Esophagus squamous epithelium (tissue), 5 donors: ENCODE measurements at places on chromosomes 16 and 17.

GRCh38 chr17:17551361-17551760, 40.1 kb downstream of the PEMT start:
- DNase-seq, result no peak

- DNase-seq, result no peak
These were observed 2.4 kb upstream of the ITGAL start for GRCh38 chr16:30470170-30470512.

GRCh38 chr17:73875346-73875745, 231.1 kb upstream of the SDK2 start:
- DNase-seq, result no peak

DNA sequence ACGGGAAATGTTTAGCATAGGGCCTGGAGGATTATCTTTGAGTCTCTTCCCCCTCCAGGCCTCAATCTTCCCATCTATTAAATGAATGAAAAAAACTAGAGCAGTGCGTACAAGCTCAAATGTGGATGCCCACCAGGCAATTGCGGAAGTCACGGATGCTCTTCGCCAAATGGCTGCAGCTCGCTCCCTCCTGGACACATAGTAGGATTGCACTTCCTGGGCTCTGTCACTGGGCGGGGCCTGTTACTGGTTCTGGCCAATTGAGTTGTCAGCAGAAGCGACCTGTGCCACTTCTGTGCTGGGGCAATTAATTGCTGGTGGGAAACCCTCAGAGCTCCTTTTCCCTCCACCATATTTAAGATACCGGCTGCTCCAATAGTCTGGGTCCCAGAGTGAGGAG, 168.2 kb upstream of the IRX6 start:
- DNase-seq, result no peak

DNA sequence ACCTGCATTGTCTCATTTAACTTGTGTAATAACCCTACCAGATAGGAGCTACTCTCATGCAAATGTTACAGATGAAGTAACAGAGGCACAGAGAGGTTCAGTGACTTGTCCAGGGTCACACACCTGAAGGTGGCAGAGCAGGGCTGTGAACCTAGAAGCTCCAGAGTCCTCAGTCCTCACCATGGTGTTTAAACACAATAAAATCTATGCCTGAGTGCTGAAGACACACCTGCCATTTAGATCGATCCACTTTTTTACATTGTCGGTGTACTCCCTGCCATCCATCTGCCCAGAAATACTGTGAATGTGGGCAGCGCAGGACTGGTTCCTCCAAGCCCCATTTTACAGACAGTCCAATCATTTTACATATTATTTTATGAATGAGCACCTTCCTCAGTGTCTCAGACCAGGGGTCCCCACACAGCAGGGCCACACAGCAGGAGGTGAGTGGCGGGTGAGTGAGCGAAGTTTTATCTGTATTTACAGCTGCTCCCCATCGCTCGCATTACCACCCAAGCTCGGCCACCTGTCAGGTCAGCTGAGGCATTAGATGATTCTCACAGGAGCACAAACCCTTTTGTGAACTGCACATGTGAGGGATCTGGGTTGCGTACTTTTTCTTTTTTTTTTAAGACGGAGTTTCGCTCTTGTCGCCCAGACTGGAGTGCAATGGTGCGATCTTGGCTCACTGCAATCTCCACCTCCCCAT, 5.6 kb downstream of the IL4R start:
- no peak for DNase-seq
